CD4-positive, alpha-beta T cell treated with Interleukin-6 for 4 hours (primary cell): ENCODE measurements at places on chromosomes 7 and 10.
A peak's percentile ranks its signal among the peaks of the same experiment; 100 is the strongest.

- DNase-seq: peak; percentile 73
Measured at GRCh38 chr7:36784991-36785940, 61.0 kb upstream of the AOAH start.

GRCh38 chr7:68438016-68438415 is 1160.3 kb upstream of the AUTS2 start:
- no peak for DNase-seq

DNA sequence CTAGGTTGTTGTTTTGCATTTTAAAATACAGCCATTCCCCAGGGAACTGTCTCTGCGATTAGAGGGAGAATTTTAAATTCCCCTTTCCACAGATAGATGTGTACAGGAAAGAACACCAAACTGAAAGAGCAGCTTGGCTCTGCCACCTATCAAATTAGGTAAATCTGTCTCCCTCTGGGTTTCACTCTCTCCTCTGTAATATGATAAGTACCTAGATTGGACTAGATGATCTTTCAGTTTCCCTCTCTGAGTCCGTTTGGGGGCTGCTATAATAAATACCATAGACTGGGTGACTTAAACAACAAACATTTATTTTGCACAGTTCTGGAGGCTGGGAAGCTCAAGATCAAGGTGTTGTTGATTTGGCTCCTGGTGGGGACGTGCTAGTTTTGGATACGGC is 186.0 kb downstream of the KIF20B start:
- no peak for DNase-seq

- no peak for DNase-seq
Measured at GRCh38 chr10:97163181-97163580, 22.6 kb downstream of the SLIT1 start.

DNA sequence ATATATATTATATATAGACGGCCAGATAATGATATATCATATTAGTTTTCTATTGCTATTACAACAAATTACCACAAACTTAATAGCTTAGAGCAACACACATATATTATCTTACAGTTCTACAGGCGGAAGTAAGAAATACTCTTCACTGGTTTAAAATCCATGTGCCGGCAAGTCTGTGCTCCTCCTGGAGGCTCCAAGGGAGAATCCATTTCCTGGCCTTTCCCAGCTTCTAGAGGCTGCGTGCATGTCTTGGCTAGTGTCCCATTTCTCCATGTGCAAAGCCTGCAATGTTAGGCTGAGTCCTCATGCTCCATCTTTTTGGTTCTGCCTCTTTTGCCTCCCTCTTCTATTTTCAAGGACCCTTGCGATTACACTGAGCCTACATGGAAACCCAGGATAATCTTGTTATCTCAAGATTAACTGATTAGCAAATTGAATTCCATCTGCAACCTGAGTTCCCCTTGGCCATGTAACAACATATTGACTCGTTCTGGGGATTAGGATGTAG is 23.9 kb upstream of the PNLIPRP3 start:
- DNase-seq: no peak

GRCh38 chr10:99461230-99461629 is 30.8 kb upstream of the GOT1 start:
- no peak for DNase-seq

- DNase-seq: no peak
Measured at GRCh38 chr7:128912281-128912680, 1.8 kb upstream of the KCP start.

- DNase-seq: no peak
Measured at GRCh38 chr10:66782776-66783175, 143.1 kb upstream of the LRRTM3 start.

DNA sequence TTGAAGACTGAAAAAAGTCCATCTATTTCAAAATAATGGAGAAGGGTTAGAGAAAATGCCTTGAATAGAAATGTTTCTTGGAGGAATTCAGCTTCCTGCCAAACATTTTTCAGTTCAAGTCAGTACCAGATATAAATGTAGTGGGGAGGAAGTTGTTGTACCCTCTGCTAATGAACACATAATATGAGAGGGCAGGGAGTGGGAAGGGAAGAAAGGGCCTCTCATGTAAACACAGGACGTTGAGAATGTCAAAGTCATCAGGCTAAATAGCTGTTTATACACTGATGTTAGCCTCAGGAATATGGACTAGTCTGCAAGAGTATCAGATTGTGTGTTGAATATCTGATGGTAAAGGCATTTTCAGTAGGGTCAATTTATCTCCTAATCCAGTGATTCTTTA is 37.0 kb downstream of the GPR37 start:
- no peak for DNase-seq

DNA sequence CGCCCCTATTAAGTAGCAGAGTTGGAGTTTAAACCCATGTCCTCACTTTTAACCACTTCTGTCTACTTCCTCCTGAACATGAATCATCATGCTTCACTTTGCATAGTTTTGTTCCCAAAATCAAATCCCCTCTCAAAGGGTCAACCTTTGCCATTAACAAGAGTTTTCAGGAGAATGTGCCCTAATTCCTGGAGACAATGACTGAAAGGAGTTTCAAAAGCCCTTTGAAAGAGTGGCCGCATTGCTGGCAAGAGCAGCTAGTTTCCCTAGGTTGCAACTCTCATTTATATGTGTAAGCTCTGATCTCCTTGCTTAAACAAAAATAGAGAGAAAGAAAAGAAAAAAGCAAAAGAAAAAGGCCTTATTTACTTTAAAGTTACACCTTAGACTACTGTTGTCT is 9.2 kb downstream of the LGI1 start:
- no peak for DNase-seq

- no peak for DNase-seq
Measured at GRCh38 chr7:112362731-112363131, 87.5 kb upstream of the IFRD1 start.

DNA sequence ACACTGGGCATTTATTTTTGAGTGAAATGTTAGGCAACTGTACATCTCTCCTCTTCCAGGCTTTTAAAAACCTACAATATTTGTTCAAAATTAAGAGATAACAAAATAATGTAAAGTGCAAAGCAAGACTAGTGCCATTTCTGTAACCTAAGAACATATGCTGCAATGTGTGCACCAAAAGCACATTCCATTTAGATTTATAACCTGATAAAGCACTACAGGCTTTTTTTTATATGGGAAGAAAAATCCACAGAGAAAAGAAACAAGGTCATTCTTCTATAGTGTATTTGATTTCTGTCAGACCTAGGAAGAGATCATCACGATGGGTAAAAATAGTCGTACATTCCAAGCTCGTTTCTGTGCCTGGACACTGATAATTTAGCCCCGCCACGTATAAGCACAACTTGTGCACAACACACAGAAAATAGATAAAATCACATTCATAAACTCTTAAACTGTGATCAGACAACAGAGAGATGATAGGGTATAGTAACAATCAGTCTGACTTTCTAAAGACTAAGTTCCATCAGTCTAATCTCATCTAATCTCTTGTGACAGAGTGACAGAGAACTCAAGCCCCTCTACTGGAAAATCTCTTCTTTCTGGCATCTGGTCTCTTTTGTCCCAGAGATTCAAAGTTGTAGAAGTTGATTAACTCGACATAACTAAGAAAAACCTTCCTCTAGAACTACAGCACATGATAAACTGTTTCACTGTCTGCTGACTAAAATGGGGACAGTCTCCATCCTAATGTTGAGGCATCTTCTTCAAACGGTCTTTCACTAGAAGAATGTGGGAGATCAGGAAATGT is 6.7 kb downstream of the LAMB1 start:
- DNase-seq: no peak

DNA sequence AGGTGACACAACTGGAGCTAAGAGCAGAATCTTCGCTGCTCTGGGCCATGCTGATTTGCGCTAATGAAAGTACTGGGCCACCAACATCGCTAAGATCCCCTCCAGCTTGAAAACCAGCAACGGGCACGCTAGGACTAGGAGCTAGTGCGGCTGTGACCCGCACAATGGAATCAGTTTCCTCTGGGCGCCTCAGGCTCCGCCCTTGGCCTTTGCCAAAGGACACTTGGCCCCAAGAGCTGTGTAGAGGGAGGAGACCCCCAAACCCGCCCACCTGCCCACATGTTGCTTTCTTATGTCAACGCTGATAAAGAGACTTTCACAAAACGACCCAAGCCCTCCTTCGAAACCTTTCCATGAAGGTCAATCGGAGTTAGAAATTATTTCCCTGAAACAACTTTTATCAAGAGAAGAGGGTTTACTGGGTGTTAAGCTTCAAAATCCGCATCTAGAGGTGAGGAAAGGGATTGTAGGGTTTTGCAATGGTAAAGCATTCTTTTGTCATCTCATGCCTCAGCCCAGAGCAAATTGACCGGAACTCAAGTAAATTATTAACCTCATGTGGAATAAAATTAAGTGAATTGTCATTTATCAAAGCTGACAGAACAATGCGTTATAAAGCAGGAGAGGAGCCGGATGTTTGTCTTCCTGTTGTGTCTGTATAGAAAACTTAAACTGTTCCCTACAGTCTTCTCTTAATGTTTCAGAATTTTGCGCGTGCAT is 9.4 kb downstream of the ABCB5 start:
- DNase-seq: no peak

GRCh38 chr7:102469351-102469971 is 4.7 kb downstream of the LRWD1 start:
- no peak for DNase-seq

DNA sequence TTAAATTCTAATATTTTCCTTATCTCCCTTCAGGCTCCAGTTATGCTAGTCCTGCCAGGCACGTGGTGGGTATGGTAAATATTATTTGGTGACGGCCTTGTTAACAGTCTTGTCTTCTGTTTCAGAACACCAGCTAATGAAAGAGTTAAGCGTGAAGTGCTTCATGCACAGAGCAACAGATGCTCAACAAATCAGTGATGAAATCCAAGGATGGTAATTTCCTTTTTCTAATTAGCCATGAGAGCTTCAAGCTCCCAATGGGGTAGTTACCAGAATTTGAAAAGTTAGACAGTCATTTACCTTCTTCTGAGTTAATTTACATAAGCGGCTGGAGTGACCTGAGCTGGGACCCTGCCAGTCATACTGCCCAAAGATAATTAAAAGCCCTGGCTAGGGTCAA is 1.9 kb upstream of the OTUD1 start:
- no peak for DNase-seq

- DNase-seq: no peak
Measured at GRCh38 chr7:103132995-103133688, 15.8 kb downstream of the NAPEPLD start.

DNA sequence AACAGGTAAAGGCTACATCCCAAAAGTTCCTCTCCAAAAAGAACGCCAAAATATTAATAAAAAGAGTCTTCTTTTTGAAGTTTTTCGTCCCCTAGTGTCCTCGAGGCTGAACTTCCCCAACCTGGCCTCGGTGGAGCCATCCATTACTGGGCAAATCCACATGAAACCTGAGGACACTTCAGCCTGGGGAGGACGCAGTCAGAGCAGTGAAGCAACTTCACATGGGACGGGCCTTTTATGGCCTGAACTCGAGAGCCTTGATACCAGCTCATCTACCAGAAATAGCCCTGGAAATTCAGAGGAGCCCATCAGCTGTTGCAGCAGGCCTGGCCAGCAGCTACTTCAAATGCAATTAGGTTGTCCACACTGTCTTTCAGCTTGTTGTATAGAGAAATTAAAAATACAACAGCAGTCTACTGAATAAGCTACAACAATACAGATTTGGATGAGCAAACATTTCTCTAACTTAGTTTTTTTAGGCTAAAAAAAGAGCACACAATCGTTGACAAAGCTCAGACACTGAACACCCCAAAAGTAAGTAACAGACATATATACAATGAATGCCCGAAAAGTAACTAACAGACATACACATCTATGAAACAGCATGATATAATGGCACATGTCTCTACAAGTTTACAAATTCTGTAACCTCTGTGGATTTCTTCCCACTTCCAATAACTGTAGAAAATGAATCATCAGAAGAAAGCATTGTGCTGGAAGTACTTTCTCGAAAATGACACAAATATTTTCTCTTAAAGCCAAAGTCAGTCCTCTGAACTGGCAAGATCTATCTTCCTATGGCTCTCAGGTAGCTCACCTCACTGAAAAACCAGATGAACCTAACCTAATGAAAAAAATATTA is at the start of gene SVIL:
Gene SVIL, minus strand, starts transcription at position 208 of the 862 bp plus-strand sequence. CDS start 79,913 bp downstream, outside the sequence.
- no peak for DNase-seq

GRCh38 chr7:30751696-30752273 is at the start of gene INMT:
Gene INMT, plus strand, starts transcription at chr7:30752135. Its CDS starts 16 bp downstream, at chr7:30752151.
- DNase-seq: no peak

DNA sequence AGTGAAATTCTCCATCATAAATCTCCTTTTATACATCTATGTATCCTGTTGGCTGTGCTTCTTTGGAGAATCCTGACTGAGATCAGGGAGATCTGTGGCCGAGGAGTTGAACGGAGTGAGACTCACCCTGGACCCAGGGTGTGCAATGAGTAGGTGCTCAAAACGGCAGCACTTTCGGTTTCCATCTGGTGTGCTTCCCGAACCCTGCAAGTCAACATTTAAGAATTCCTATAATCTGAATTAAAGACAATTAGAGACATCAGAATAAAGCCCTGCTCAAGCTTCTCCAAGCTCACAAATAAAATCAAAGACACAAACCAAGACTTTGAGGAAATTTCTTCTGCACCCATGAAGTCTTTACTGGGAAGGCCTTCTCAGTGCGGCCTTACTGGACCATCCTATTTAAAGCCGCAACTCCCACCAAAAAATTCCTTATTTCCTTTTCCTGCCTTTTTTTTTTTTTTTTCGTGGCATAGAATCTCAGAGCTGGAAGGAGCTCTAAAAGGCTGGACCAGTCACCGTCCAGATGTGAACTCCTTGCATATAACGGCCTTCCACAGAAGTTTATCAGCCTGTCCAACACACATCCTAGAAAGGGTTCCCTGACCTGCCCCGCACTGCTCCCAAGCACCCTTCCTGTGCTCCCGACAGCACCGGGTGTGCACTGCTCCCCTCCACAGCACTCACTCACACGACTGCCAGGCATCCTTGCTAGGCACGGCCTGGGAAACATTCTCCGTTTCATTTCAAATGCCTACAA is 29.7 kb downstream of the GNA12 start:
- DNase-seq: no peak

DNA sequence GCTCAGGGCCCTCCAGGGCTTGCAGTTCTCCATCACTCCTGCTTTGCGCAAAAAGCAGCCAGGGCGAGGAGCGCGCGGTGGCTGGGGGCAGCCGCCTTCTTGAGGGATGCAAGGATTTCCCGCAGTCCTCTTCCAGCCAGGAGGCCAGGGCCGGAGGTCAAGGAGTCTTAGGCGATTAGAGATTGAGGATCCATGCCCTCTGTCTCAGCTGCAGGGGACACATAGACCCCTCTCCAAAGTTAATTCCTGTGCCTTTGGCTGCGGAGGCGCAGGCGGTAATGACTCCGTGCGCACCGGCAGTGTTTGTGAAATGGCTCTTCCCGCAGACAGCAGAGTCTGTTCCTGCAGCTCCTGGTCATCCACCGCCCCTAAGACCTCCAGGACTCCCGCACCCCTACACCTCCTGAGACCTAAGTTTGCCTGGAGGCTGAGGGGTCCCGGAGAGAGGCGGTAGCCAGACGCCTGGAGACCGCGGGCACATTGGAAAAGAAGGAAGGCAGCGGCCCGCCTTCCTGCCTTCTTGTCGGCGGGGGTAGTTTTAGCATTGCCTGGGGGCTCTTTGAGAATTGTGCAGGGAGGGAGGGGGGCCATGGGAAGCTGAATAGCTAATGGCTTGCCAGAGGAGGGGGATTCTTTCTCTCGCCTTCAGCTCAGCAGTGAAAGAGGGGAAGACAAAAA is 3.3 kb upstream of the NEUROG3 start:
- no peak for DNase-seq

GRCh38 chr10:75111365-75111906 is at the start of gene SAMD8:
Gene SAMD8, plus strand, starts transcription at chr10:75111656. Its CDS starts 38,873 bp downstream, at chr10:75150529.
- DNase-seq: peak; percentile 97

GRCh38 chr10:5775685-5776084 is 37.5 kb downstream of the GDI2 start:
- peak; percentile 87 for DNase-seq
